ENCODE measurements at places on chromosomes 12 and 14. TPM values are rescaled to one million over a fixed set of nuclear protein-coding genes. Genes with fewer than 3 reads are reported as not detected.

Gene IRAK3
- total RNA-seq = 5.9 TPM

Gene PMEL
- 0.88 TPM for total RNA-seq

Gene TMEM253
- total RNA-seq = not detected

Gene ADGRD1
- not detected for total RNA-seq

Gene KLRC4
- not detected for total RNA-seq

Gene OR4E2
- not detected for total RNA-seq

Gene PLEKHG7
- total RNA-seq = not detected

Gene SERPINA10
- total RNA-seq = not detected

Gene C12orf50
- not detected for total RNA-seq

Gene TAS2R19
- 4.9 TPM for total RNA-seq

Gene SOX5
- total RNA-seq = 22.5 TPM

Gene BTBD7
- 28.4 TPM for total RNA-seq

Gene NFE2
- total RNA-seq = 0.44 TPM

Gene HSPB8
- 13.7 TPM for total RNA-seq

Gene ACSS3
- total RNA-seq = 7.7 TPM

Gene SMCO3
- total RNA-seq = not detected

Gene CMA1
- total RNA-seq = not detected

Gene NOVA1
- total RNA-seq = under 0.01 TPM

Gene CATSPERB
- not detected for total RNA-seq

Gene IL31
- not detected for total RNA-seq

Gene CNTN1
- total RNA-seq = 0.43 TPM

Gene SLC6A15
- total RNA-seq = 10.2 TPM

Gene KRT2
- total RNA-seq = not detected

Gene TRIM9
- not detected for total RNA-seq

Gene SLC5A8
- total RNA-seq = not detected

Gene FGF23
- not detected for total RNA-seq

Gene BDKRB2
- 85.5 TPM for total RNA-seq

Gene ARHGDIB
- 46.7 TPM for total RNA-seq

Gene CCDC196
- not detected for total RNA-seq

Gene LACRT
- not detected for total RNA-seq

Gene CLEC2A
- total RNA-seq = not detected

Gene ARID4A
- 6.7 TPM for total RNA-seq

Gene SLC2A3
- 59.0 TPM for total RNA-seq

Gene DHH
- under 0.01 TPM for total RNA-seq

Gene TMEM132D
- not detected for total RNA-seq

Gene SPIC
- not detected for total RNA-seq

Gene TCL1B
- not detected for total RNA-seq

Gene IPO4
- total RNA-seq = 87.8 TPM

Gene CELA1
- total RNA-seq = not detected

Gene TPH2
- not detected for total RNA-seq

Gene KDM5A
- 54.1 TPM for total RNA-seq

Gene TIMM9
- 19.0 TPM for total RNA-seq

Gene C12orf60
- 0.86 TPM for total RNA-seq
